Stimulated activated naive CD4-positive, alpha-beta T cell treated with Interleukin-2 at 50 U/mL for 16 hours (primary cell): ENCODE measurements at places on chromosomes 6 and 20.

- no peak for DNase-seq
Measured at GRCh38 chr6:130937942-130938604, 110.9 kb downstream of the SMLR1 start.

- no peak for DNase-seq
Measured at GRCh38 chr6:29933955-29934354, 8.4 kb upstream of the HLA-A start.

GRCh38 chr6:95364016-95364604 lies 213.2 kb upstream of the MANEA start:
- no peak for DNase-seq

DNA sequence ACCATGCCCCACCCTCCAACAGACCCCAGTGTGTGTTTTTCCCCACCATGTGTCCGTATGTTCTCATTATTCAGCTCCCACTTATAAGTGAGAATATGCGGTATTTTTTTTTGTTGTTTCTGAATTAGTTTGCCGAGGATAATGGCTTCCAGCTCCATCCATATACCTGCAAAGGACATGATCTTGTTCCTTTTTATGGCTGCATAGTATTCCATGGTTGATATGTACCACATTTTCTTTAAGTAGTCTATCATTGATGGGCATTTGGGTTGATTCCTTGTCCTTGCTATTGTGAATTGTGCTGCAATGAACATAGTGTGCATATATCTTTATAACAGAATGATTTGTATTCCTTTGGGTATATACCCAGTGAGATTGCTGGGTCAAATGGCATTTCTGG lies 176.9 kb downstream of the UTRN start:
- DNase-seq, result no peak

- DNase-seq, result no peak
Measured at GRCh38 chr6:151624900-151625536, 131.2 kb downstream of the CCDC170 start.

DNA sequence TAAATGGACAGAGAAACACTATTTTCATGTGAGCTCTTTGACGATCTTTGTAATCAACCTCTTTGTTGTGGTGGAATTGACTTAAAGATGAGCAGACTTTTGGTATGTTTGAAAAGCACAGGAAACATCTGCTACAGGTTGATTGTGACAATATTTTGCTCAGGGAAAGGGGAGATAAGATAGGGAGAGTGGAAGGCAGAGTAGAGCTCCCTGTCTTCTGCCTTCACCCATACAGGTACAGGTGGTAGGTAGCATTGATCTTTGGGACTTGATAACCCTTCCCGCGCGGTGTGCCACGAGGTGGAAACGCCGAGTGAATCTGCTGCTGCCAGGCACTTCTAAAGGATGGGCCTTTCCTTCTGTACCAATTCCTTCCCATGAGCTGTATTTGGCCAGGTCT lies 183.6 kb downstream of the UTRN start:
- DNase-seq, result no peak
